Kidney (tissue), 22 donors: ENCODE measurements at places on chromosomes 7 and 10. TPM values are rescaled to one million over a fixed set of nuclear protein-coding genes. Genes with fewer than 3 reads are reported as not detected.

The CPA4 gene
- total RNA-seq = 1.1 TPM

The CHST3 gene
- 31.5 TPM for total RNA-seq

The VWA2 gene
- 6.5 TPM for total RNA-seq

The ANKRD61 gene
- 0.19 TPM for total RNA-seq

The TUBB8 gene
- not detected for total RNA-seq
